SK-MEL-5 (cell line): ENCODE measurements at places on chromosomes 1 and 21.

GRCh38 chr1:9234223-9235095 is at the start of gene H6PD:
H6PD (plus strand) TSS chr1:9234774; CDS start chr1:9244935, 10,161 bp downstream.
- peak; percentile 72 for DNase-seq

- peak; percentile 48 for DNase-seq
Observed at GRCh38 chr1:228646717-228647522, 88.4 kb upstream of the RHOU start.

- DNase-seq, result no peak
Observed at GRCh38 chr1:100719490-100719889, at the start of gene VCAM1. VCAM1 (plus strand) TSS chr1:100719742; CDS start chr1:100719861, 119 bp downstream.

GRCh38 chr1:14884614-14885175 is 268.9 kb upstream of the TMEM51 start:
- no peak for DNase-seq

DNA sequence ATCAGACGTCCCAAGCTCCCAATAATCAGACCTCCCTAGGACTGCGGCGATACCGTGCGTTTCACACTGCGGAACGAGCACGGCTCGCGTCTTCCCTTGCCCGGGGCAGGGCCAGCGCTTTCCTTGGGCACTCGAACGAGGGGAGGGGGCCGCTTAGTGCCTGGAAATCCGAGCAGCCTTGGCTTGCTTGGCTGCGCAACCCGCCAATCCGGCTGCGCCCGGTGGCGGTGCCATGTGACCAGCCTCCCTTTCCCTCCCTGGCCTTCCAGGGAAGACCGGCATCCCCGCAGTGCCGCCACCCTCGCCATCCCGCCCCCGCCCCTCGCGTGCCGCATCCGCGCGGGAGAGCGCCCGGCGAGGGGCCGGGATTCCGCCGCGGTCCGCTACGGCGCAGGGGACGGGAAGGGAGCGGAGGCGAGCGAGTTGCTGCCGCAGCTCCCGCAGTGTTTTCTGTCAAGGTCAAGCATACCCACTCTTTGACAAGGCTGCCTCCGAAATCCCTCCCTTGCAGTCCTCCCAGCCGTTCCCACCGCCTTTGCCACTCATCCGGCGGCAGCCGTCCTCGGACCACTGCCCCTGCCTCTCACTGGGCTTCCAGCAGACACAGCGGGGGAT is 8.3 kb upstream of the RNF19B start:
- no peak for DNase-seq

- DNase-seq, result no peak
Observed at GRCh38 chr1:6083801-6084446, 38.2 kb downstream of the KCNAB2 start.

DNA sequence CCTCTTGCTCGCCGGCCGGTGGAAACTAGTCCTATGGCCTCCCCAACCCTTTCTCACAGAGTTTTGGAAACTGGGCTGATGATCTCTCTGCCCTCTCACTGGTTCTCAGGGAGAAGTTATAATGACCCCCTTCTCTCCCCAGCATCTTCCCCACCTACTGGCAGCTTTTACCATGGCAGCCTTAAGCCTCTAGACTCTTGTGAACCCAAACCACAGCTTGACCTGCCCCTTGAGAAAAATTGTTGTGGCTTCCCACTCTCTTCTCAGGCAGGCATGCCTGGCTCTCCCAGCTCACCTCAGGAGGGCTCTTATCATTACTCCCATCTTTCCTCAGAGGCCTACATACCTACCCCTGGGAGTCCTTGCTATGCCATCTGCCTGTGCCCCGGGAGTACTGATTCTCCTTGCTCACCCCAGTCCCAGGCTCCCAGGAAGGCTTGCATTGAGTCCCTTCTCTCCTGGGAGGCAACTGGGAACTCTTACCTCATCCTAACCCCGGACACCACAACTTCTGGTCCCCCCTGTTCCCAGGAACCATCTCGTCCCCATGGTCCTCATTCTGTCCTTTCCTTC is 1.6 kb downstream of the NSUN4 start:
- DNase-seq, result peak; percentile 47

GRCh38 chr1:106785176-106785575 is 271.3 kb upstream of the PRMT6 start:
- no peak for DNase-seq

GRCh38 chr21:18060402-18060801 is 184.2 kb upstream of the CHODL start:
- DNase-seq, result no peak

DNA sequence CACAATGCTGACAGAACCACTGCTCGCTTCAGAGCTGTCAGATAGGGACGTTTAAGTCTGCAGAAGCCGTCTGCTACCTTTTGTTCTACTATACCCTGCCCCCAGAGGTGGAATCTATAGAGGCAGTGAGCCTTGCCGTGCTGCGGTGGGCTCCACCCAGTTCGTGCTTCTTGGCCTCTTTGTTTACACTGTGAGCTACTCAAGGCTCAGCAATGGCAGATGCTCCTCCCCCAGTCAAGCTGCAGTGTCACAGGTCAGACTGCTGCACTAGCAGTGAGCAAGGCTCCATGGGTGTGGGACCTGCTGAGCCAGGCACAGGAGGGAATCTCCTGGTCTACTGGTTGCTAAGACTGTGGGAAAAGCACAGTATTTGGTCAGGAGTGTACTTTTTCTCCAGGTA is 47.1 kb downstream of the LEPR start:
- DNase-seq, result no peak
